Activated CD4-positive, alpha-beta T cell treated with anti-CD3 and anti-CD28 coated beads, Interleukin-2, amount 50 U/mL, for 48 hours (primary cell): ENCODE measurements at places on chromosomes 2 and 18.
A peak's percentile ranks its signal among the peaks of the same experiment; 100 is the strongest.

GRCh38 chr2:173713904-173714555, 251.1 kb downstream of the SP3 start:
- DNase-seq: no peak

DNA sequence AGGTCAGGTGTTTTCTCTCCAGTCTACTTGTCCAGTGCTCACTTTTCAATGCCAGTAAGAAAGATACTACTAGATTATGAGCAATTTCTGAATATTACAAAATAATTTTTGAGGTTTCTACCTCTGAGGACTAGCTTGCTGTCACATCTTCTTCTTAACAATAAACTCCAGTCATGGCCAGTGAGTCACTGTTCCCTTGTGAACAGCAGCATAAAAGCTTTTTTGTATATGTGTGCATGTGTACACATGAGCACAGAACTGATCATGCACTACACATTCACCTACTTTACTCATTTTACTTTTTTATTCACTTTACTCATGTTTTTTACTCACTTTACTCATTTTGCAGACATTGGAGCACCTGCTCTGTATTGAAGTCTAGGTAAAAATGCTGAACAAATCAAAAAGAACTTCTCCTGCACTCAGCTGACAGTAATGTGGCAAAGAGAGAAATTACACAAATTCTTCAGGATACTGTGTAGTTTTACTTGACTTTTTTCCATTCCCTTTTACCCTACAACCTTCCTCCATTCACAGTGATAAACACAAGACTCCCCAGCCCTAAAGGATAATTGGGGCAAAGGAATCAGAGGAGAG, 28.0 kb downstream of the ST6GAL2 start:
- no peak for DNase-seq

GRCh38 chr18:66872277-66872676, 268.4 kb upstream of the CDH19 start:
- no peak for DNase-seq

DNA sequence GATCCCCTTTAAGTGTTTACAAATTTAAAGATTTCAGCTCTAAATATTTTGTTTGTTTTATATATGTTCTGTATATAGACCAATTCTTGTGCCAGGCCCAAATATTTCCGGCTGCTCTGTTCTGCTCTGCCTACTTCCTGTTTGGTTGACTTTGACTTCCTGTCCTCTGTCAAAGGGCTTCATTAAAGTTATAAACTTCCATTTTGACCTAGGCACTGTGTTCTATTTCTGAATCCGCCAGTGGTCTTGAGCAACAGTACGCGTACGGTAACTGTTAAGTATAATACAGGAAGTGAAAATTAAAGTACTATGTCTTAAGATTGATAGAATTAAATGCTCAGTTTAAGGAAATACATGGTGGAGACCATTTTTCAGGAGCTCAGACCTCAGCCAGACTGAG, 13.5 kb upstream of the REL start:
- DNase-seq: no peak

GRCh38 chr2:1781291-1782080, 37.2 kb upstream of the PXDN start:
- DNase-seq: peak; percentile 4

- DNase-seq: no peak
Measured at GRCh38 chr2:40178971-40179370, 272.9 kb downstream of the SLC8A1 start.

DNA sequence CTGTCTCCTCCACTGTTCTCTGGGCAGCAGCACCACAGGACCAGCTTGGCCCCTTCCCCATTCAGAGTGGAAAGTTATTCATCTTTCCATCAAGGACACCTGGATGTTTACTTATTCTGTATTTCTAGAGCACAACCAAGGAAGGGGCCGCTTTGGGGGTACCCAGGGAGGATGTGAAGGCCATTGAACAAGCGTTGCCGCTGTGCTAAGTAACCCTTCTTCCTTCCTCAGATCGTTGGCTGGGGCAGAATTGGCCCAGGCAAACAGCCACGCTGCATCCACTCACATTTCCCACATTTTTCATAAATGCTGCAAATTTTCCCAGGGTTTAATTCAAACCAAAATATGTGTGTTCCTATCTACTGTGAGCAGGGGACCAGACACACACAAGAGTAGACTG, 76.2 kb upstream of the NPAS2 start:
- no peak for DNase-seq

DNA sequence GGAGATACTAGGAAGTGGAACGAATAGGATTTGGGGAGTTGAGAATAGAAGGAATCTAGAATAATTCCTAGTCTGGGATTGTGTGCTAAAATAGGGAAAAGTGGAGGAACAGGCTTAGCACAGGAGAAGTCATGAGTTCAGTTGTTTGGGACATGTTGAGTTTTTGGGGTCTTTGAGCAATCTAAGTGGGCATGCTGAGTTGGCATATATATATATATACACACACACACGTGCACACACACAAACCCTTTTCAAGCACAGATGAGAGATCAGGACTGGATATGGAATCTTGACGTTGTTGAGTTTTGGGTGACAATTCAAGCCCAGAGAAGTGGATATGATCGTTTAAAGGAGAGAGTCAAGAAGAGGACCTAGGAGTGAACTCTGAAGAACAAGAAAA, 168.2 kb upstream of the CHST9 start:
- DNase-seq: no peak

GRCh38 chr2:217740756-217741155, 262.0 kb downstream of the TNS1 start:
- DNase-seq: no peak

DNA sequence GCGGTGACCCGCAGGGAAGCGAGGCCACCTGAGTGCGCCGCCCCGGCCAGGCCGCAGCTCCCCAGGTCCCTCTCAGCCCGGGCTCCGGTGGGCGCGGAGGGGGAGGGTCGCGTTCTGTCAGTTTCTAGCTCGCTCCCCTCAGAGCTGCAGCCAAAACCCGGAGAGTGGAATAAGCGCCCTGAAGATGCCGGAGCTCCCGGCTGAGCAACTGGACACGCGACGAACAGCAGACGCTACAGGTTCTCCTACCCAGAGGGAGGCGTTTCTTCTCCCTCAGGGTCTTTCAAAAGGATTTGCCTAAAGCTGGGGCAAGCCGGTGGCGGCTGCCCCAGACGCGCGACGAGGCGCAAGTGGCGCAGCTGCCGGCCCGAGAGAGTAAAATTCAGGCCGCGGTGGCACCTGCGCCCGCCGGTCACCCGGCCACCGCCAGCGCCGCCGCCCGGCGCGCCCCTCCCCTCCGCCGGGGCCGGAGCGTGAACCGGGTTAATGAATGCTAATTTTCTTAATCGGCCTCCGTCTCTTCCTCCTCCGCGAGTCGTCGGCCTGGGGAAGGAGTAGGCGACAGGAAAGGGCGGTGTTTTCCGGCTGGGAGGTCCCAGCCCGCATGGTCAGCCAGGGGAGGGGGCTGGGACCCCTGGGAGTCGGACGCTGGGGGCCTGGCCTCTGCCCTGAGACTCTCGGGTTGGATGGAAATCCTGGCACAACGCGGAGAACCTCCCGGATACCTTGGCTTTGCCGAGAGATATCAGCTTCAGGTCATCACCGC, 845 bp upstream of the CDC42EP3 start:
- peak; percentile 70 for DNase-seq

GRCh38 chr2:145184741-145185651, 665.1 kb upstream of the ZEB2 start:
- no peak for DNase-seq

- no peak for DNase-seq
Measured at GRCh38 chr2:10096641-10097040, 16.4 kb upstream of the CYS1 start.
